ENCODE measurements at places on chromosomes 3 and 15. TPM values are rescaled to one million over a fixed set of nuclear protein-coding genes. Genes with fewer than 3 reads are reported as not detected.

Gene SOX14
- total RNA-seq, result not detected

Gene GP5
- total RNA-seq, result under 0.01 TPM

Gene PCCB
- total RNA-seq, result 76.2 TPM

Gene TTLL13
- total RNA-seq, result not detected

Gene P3H2
- 74.4 TPM for total RNA-seq

Gene DUOX2
- not detected for total RNA-seq

DNA sequence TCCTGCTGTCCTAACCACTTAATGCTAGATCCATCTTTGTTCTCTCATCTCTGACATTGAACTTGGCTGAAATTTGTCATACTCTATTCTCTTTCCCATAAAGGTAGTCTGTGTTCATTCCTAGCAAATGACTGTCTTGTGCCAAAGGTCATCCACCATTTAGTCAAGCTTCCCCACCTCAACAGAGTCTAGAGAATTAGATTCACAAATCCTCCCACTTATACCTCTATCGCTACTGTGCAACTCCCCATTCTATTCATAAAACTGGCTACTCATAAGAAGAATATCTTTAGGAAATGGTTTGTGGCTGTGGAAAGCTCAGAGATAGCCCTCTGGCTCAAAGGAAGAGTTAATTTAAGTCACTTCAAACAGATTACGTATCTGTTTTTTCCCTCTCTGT is 59.7 kb upstream of the MBNL1 start:
- H3K4me1 ChIP-seq, result peaks cover 4% of the 10 kb centered on the region
- H3K27me3 ChIP-seq, result no peaks in the 10 kb centered on the region
- DNase-seq, result no peak
- H3K36me3 ChIP-seq, result no peaks in the 10 kb centered on the region
- H3K4me3 ChIP-seq, result no peak overlapping the region

DNA sequence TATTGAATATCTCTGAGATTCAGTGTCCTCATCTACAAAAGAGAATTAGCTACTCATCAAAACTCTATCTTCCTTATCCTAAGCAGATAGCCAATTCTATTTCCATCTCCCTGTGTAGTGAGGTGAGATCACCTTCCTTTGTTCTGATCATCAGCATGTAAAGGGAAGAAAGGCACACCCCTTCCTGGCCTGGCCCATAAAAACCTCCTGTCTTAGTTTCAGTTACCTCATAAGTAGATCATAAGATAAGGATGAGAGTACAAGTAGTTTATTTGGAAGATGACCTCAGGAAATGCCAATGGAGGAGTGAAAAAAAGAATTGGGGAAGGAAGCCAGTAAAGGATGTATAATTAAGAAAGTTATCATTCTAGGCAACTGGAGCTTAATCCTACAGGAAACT is 114.5 kb upstream of the GADL1 start:
- no peaks in the 10 kb centered on the region for H3K27me3 ChIP-seq
- DNase-seq, result peak; percentile 22
- H3K4me1 ChIP-seq, result peaks cover 2% of the 10 kb centered on the region
- H3K36me3 ChIP-seq, result no peaks in the 10 kb centered on the region
- H3K27ac ChIP-seq, result no peak overlapping the region

GRCh38 chr3:25107918-25108617 is 320.0 kb upstream of the RARB start:
- no peaks in the 10 kb centered on the region for H3K4me1 ChIP-seq
- H3K4me3 ChIP-seq, result no peak overlapping the region
- H3K27me3 ChIP-seq, result no peaks in the 10 kb centered on the region
- no peaks in the 10 kb centered on the region for H3K36me3 ChIP-seq

DNA sequence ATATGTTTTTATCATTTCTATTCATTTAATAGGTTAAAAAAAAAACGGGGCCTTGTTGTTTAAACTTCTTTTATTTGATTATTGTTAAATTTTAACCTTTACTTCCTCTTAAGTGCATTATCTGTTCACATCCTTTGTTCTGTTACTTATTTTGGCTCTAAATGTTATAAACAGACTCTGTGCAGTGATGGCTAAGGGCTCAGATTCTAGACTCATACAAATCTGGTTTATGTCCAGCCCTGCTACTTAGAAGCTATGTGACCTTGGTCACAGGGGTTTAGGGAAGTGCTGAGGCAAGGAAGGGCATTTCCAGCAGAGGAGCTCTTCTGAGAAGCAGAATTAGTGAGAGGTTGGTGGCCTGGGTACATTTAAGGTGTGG is 55.3 kb upstream of the VILL start:
- peak; percentile 49 for DNase-seq
- no peaks in the 10 kb centered on the region for H3K27me3 ChIP-seq
- peak overlapping the region; percentile 94 for H3K27ac ChIP-seq

- no peak overlapping the region for H3K27ac ChIP-seq
- DNase-seq, result peak; percentile 25
- no peaks in the 10 kb centered on the region for H3K27me3 ChIP-seq
- H3K4me1 ChIP-seq, result peaks cover 12% of the 10 kb centered on the region
These were observed 114.0 kb downstream of the CYP19A1 start for GRCh38 chr15:51224428-51224827.

Data from IMR-90 (cell line).